ENCODE measurements at places on chromosomes 5 and 9. TPM values are rescaled to one million over a fixed set of nuclear protein-coding genes. Genes with fewer than 3 reads are reported as not detected.

DNA sequence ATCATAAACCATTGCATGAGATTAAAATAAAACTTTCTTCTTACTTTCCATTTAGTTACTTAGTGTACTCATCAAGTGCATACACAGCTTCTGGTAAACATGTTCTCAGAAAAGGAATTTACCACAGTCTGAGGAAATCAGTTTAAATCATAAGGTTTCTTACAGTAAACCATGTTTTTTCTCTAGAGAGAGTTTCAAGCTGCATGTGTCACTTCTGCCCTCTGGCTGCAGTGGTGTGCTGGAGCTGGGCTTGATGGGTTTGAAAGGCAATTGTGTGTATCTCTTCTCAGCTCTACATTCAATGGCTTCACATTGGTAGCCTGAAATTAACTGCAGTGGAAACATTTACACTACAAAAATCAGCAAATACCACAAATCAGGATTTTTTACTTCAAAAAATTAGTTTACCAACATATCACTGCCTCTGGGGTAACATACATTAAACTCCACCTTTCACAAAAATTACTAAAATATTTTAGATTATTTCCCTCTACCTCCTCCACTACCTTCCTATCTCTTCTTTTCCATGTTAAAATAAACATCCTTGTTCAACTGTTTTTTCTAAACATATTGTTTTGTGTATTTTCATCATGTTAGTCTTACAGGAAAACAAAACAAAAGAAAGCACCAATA, 414.3 kb downstream of the ANXA1 start:
- peak; percentile 43 for DNase-seq

The OMD gene
- total RNA-seq = not detected

GRCh38 chr5:102603670-102604069, 104.9 kb upstream of the SLCO6A1 start:
- no peak for DNase-seq

DNA sequence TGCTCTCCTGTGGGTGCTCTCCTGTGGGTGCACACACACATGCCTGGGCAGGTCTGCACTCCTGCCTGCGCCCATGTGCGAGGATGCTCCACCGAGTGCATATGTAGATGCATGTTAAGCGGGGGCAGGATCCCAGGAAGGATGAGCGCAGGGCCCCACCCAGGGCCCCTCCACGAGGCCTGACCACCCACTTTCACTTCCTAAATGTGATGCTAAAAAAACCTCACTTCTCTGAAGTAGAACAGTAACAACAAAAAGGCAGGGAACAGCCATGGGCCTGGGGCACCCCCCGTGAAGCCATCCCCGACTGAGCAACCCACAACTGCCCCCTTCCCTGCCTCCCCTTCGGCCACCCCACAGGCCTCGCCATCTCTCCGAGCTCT, 48.2 kb upstream of the SARDH start:
- peak; percentile 78 for DNase-seq

- DNase-seq = no peak
Observed at GRCh38 chr5:62649476-62650113, 71.0 kb downstream of the LRRC70 start.

DNA sequence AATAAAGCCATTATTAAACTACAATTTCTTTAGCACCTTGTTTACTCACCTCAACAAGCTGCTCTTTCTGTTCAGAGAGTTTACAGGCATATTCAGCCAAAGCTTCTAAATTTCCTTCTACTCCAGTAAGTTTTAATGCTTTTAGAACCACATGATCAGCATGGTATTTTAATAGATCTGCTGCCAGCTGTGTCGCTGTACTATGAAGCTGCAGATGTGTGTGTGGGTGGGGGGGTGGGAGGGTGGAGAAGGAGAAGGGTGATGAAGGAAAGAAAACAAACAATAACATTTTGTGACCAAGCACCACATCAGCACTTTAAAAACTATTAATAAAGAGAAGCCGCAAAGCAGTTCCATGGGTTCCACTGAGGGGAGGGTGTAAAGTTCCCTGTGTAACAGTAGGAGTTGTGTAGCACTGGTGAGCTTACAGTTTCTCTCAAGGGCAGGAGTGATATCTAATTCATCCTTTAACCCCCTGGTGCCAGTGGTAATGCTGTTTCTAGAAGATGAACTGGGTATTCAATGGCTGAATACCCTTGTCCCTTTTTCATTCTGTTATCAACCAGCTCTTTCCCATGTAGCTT, 38.5 kb downstream of the ABITRAM start:
- DNase-seq = no peak

The FAM169A gene
- not detected for total RNA-seq

DNA sequence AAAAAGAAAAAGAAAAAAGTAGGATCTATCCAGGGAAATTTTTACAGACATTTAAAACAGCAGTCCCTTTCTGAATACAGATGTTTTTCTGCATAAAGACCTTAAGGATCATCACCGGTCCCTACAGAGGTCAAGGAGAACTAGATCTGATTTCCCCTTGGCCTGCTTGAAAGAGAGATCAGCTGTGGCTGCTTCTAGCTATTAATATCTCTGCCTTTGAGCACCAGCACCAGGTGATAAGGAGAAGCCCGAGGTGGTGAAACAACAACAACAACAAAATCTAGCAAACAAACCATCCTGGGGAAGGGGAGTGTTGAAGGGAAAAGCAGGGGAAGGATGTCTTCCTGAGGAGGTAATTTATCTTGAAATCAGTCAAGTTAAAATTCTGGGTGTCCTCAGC, 42.1 kb downstream of the ZNF366 start:
- no peak for DNase-seq

The FRMPD1 gene
- total RNA-seq = 0.07 TPM

DNA sequence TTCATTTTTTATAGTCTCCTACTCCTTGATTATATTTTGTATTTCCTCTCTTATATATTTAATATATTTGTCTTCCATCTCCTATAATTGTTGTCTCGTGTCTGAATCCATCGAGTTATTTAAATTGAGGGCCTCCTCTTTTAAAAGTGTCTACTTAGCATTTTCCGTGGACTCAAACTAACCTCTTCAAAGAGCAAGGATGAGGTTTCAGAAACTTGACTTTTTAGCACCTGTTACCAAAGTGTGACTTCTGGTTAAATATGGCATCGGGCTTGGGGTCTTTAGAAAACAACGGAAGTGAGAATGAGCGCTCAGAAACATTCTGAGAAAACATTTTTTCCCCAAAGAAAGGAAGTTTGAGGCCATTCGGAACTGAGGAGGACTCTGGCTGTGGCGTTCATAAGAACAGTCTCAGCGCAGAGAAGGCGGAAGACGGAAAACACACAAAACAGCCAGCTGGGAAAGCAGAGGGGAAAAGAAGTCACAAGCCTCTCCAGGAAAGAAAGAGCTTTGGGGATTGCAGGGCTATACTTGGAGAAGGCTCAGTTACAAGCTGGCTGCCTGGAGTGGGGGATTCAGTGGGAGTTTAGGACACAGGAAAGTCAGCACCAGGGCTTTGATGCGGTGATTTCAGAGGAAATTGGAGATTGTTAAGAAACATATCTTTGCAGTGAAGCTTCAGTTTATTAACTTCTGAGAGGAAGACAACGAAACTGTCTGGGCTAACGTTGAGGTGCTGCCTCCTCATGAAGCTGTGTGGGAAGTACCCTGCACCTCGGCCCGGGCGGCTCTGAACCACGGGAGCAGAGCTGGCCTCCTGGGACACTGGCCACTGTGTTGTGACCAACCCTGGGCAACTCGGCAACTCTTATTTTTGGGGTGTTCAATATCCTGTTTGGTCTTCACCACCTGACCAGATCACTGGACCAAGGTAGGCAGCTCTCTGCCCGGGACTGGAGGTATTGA, 25.1 kb upstream of the IRX2 start:
- no peak for DNase-seq

The EGFLAM gene
- total RNA-seq = not detected

DNA sequence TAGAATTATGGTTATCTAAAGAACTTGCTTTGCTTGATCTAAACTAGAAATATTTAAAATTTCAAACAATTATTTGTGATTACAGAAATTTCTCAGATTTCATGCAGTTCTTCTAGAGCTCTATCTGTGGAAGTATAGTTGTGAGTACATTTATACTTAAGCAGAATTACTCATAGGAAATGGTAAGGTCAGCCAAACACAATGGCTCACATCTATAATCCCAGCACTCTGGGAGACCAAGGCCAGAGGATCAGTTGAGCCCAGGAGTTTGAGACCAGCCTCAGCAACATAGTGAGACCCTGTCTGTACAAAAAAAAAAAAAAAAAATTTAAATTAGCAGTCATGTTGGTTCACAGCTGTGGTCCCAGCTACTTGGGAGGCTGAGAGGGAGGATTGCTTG, 71.0 kb downstream of the INVS start:
- no peak for DNase-seq

The ABCA2 gene
- 2.4 TPM for total RNA-seq

DNA sequence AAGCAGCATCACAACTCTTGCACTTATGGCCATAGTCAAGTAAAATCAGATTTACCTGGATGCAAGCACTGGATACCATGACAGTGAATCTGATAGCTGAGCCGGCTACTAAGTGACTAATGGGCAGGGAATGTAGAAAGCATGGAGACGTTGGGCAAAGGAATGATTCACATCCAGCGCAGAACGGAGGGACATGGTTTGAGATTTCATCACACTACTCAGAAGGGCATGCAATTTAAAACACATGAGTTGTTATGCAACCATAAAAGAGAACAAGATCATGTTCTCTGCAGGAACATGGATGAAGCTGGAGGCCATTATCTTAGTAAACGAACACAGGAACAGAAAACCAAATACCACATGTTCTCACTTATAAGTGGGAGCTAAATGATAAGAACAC, 169.1 kb upstream of the PIK3R1 start:
- DNase-seq = no peak

GRCh38 chr9:69190863-69191181, 16.7 kb downstream of the TJP2 start:
- DNase-seq = no peak

DNA sequence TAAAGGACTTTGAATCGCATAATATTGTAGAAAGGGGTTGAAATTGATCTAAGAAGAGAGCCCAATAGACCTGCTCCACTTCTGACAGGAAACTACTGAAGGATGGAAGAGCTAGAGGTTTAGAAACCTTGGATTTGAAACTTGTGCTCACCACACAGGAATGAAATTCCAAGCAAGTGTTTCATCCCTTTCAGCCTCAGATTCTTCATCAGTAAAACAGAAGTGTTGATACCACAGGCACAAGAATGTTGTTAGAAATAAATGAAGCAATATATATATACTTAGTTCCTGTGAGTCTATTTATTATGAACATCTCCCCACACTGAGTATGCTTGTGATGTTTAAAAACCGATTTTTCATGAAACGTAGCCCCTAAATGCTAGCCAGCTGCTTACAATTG, 43.8 kb downstream of the PRRC1 start:
- DNase-seq = no peak

GRCh38 chr9:126531591-126531990, 82.1 kb upstream of the LMX1B start:
- no peak for DNase-seq

GRCh38 chr5:42620579-42621216, 135.9 kb upstream of the CCDC152 start:
- DNase-seq = no peak

The IRX2 gene
- not detected for total RNA-seq

DNA sequence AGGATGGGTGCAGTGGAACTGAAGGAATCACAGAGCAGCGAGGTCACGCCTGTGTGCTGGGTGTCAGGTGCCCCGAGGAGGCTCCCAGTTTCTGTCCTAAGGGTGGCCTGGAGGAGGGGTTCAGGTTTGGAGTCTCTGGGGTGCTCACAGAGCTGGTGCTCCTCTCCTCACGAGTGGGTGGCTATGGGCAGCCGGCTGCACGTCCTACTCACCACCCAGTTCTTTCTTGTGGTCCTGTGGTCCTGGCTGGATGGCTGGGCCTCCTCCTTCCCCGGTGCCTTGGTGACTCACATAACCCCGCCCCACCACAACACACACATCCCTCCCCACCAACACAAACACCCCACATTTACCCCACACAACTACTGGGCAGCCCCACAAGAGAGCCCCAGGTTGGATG, 9.9 kb upstream of the PTGS1 start:
- DNase-seq = no peak

- no peak for DNase-seq
Observed at GRCh38 chr5:81774374-81774773, 23.5 kb upstream of the SSBP2 start.

GRCh38 chr9:6147846-6148245, 67.8 kb upstream of the IL33 start:
- no peak for DNase-seq

DNA sequence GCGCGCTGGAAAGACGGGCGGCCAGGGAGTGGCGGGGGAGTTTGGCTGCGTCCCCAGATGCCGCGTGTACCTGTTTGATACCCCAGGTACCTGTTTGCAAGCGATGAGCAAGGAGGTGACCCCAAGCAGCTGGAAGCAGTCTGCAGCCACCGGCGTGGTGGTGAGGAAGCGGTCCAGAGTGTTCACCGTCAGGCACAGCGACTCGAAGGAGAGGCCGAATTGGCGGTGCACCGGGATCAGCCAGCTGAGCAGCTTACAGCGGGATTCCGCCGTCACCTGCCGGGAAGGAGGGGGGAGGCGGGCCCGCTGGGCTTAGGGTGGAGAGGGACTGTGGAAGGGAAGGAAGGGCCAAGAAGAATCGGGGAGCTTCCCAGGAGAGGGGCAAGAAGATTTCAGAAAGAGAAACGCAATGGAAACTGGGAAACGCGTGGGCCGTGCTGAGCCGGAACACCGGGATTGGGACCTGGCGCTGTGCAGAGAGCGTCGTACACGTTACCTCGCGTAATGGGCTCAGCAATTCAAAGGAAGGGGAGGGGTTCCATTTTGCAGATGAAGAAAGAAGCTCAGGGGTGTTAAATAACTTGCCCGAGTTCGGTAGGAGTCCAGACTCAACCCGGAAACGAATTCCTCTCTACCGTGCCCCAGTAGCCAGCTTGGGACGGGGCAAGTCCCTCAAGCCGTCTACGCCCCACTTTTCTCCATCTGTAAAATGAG, 980 bp downstream of the CCNO start:
- no peak for DNase-seq

The CCDC112 gene
- total RNA-seq = 8.0 TPM

- DNase-seq = peak; percentile 74
Observed at GRCh38 chr9:123234853-123235252, 33.5 kb downstream of the STRBP start.

DNA sequence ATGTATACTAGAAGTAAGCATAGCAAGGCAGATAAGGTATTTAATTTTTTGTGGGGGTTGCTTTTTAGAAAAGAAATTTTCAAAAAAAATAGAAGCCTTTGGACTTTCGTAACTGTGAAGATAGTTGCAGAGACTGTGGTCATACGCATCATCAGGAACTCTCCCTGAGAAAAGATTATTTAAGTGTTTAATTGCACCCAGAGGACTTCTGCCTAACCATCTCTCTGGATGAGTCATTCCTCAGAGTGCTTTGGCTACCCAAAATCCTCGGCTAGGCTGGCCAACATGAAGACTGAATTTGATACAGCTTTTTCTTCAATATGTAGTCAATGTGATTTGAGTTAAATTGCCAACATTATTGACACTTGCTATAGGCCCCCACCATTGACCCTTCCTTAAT, 296.4 kb downstream of the TLR4 start:
- no peak for DNase-seq

DNA sequence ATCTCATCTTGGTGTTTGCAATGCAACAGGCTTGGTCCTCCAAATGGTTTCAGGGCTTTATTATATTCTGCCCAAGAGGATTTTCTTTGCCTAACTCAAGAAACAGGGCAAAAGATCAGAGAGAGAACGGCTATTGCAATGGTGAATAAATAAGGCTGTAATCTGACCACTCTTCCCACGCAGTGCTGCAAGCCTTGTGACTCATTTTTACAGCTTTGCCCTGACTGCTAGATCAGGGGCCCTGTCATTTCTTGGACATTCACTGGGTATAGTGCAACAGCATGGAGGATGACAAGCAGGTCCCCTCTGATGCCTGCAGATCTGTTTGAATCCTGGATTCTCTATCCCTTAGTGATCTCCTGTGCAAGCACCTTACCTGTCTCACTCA, 459.1 kb downstream of the EBF1 start:
- DNase-seq = no peak

The CDX1 gene
- total RNA-seq = not detected

The SPATA31E1 gene
- not detected for total RNA-seq
